H54 (cell line): ENCODE measurements at places on chromosomes 5 and 9.

- DNase-seq: no peak
These were observed 548.5 kb upstream of the GRAMD2B start for GRCh38 chr5:125874717-125875116.

GRCh38 chr9:119095072-119095471, 274.2 kb downstream of the BRINP1 start:
- no peak for DNase-seq

GRCh38 chr5:78003919-78004318, 227.8 kb upstream of the TBCA start:
- no peak for DNase-seq

DNA sequence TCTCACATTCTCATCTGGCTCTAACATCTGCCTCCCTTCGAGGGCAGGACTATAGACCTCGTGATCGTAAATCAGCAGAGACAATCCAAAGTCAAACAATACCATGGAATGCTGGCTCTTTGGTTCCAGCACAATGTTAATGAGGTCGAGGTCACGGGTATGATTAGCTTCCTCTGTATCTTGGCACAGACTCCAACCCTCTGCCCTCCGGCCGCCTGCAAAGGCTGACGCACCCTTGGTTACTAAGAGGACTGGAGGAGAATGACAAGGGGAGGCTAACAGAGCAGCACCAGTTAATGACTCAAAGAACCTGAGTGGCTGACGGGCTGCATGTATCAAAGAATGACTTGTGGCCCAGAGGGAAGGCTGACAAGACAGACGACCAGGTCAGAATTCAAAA, 10.1 kb downstream of the LHFPL2 start:
- peak; percentile 87 for DNase-seq

- DNase-seq: no peak
These were observed 437.0 kb upstream of the TRPC7 start for GRCh38 chr5:136802383-136802782.

- DNase-seq: no peak
These were observed 64.7 kb downstream of the POU5F2 start for GRCh38 chr5:93676704-93677103.

GRCh38 chr9:14941501-14942405, 31.5 kb upstream of the FREM1 start:
- no peak for DNase-seq

DNA sequence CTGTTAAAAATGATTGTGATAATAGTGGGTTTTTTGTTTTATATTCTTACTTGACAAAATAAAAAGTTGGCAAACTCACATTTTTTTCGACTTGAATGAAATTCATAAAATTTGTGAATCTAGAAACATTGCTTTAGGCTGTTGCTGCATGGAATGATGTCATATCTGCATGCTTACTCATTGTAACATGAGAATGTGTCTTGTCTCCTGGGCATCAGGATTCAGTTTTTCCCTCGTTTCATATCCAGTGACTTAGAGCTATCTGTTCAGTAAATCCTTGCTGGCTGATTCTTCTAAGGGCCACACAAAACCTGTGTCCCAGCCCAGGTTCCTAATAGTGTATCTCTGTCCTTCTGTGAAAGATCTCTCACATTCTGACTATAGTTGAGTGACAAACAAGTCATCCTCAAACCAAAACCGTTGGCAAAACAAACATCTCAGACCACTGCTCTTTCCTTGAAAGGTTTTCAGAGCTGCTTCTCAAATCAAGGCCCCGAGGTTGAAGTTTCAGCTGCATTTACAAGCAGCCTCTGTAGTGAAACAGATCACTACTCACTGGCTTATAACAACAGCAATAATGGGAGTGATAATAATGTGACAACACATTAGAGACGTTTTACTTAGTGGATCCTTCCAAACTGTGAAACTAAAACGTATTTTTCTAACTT, 95.0 kb downstream of the NPR3 start:
- peak; percentile 25 for DNase-seq

GRCh38 chr5:85604378-85604777, 1013.4 kb upstream of the COX7C start:
- DNase-seq: no peak

GRCh38 chr5:68873198-68873597, 220.6 kb upstream of the SLC30A5 start:
- no peak for DNase-seq

DNA sequence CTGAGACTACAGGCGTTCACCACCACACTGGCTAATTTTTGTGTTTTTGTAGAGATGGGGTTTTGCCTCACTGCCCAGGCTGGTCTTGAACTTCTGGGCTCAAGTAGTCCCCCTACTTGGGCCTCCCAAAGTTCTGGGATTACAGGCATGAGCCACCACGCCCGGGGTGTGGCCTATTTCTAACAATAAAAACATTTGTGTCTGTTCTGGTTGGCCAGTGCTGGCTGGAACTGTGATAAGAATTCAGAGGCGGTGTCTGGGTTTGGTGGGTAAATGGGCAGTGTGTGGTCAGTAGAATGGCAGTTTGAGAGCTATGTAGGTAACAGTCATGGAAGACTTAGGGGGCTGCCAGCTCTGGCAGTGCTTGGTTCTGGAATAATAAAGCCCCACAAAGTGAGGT, 46.9 kb upstream of the SYNPO start:
- no peak for DNase-seq

DNA sequence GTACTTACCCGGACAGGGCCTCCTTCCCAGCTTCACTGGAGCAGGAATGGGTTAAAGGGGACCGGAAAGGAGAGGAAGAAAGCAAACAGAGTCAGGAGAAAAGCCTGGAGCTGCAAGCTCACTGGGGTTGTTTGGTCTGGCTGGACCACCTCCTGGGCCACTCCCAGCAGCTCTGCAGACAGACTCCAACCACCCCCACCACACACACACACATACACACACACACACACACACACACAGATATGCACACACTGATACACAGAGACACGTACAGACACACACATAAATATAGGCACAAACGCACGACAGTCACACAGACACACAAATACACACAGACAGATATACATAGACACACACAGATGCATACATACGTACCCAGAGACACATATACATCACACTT, 34.9 kb upstream of the SYNPO start:
- DNase-seq: no peak

GRCh38 chr9:859251-859650, 17.8 kb downstream of the DMRT1 start:
- no peak for DNase-seq

DNA sequence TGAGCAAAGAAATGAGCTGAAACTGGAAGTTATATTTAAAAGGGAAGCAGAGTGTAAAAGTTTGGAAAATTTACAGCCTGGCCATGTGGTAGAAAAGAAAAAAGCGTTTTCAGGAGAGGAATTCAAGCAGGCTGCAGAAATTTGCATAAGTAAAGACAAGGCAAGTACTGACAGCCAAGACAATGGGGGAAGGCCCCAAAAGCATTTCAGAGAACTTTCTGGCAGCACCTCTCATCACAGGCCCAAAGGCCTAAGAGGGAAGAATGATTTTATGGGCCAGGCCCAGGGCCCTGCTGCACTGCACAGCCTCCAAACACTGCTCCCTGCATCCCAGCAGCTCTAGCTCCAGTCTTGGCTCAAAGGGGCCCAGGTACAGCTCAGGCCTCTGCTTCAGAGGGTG, 169.7 kb downstream of the GLIS3 start:
- DNase-seq: no peak

DNA sequence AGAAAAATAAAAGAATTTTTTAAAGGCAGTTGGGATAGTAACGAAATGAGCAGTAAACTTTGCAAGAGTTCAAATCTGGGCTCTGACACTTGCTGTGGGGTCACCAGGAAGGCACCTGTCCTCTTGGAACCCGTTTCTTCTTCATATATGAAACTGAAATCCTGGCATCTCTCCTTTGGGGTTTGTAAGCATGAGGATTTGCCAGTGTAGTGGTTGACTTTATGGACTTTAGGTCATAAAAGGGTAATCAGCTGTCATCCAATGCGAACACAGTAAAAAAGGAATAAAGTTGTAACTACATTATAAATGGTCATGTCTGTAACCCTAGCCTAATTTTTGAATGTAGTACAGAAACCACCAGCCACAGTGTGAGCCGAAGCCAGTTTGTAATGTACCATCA, 1.3 kb downstream of the RAB14 start:
- no peak for DNase-seq

- DNase-seq: no peak
These were observed 279.0 kb downstream of the GLIS3 start for GRCh38 chr9:4020755-4021296.

- DNase-seq: no peak
These were observed 16.4 kb downstream of the PAIP2 start for GRCh38 chr5:139358064-139358463.

GRCh38 chr9:98584059-98584458, 124.7 kb downstream of the GABBR2 start:
- DNase-seq: no peak

- DNase-seq: no peak
These were observed 2.7 kb downstream of the CSF2 start for GRCh38 chr5:132076202-132076830.

- no peak for DNase-seq
These were observed 78.4 kb upstream of the DAB2 start for GRCh38 chr5:39503155-39503554.

DNA sequence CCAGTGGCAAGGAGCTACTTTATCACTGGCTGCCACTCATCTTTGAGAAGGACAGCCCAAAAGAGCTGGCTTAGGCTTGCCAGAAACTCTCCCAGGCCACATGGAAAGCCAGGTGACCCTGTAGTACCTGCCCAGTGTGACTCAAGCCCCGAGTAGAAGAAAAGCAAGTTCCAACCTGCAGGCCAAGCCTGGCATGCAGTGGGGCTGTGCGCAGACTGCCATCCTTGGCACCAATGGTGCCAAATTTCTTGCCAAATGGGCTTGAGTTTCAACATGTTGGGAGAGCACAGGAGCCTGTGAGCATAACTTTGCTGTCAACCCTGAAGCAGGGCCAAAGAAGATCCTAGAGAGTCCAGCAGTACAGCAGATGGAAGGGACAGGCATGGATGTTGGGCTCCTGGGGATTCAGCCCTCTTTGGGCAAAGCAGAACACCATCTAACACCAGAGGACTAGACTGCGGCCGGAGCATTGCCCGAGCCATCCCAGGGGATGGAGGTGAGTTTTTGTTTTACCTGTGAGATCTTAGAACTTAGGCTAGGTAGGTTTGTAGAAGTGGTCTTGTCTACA, 27.3 kb upstream of the SHB start:
- no peak for DNase-seq

GRCh38 chr5:172797771-172798191, 26.8 kb upstream of the DUSP1 start:
- no peak for DNase-seq

DNA sequence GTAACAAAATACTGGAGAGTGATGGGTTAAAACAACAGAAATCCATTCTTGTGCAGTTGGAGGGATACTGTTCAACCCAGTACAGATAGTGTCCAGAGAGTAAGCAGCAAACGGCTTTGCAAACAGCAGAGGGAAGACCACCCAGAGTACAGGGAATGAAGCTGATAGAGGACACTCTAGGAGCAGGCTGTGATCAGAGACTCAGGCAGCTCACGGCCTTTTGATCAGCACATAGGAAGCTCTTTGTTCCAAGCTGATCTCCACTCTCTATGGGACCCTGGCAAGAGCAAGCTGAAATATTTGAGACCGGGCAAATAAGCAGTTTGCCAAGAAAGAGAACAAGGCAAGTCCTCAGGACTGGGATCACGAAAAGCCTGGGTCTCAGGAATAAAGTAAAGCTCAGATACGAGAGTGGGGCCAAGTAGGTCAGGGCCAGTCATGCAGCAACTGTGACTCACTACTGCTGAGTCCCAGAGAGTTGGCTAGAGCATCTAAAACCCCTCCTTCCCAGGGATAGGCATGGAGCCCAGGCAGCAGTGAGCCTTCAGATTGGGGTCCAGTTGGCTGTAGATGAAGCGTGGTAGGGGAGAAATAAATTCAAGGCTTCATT, 52.4 kb downstream of the MELK start:
- peak; percentile 62 for DNase-seq

DNA sequence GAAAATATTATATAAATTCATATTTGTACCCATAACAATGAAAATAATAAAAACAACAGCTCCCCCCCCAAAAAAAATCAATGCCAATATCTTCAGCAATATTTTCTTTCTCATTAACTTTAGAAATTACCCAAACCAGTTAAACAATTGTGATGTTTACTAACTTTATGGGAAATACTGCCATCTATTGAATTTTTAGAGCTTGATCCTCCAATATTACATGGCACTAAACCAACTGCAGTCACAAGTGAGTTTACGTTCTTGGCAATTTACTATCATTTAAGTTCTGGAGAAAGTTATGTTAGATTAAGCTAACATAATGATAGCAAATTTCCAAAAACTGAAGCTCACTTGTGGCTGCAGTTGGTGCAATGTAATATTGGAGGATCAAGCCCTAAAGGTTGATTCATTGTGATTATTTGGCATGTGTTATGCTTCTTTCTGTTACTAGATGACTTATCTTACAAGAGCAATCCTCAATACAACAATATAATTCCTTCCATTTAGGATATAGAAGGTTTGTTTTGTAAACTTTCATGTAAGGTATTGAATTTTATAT, 379.5 kb downstream of the CDH18 start:
- no peak for DNase-seq

DNA sequence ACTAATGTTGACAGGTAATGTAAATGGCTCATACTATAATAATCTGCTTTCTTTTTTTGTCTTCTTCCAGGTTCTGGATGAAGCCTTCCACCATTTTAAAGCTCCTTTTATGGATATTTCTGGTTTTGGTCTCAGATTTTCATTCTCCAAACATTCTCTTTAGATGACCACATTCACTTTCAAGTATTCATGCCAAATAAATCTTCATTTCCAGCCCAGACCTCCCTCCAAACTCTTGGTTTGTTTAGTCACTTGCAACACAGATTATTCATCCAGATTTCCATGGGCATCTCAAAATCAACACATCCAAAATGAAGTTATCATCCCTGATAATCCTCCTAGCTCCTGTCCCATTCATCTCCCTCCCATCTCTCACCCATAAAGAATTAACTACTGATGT, 40.3 kb upstream of the SVEP1 start:
- DNase-seq: no peak

DNA sequence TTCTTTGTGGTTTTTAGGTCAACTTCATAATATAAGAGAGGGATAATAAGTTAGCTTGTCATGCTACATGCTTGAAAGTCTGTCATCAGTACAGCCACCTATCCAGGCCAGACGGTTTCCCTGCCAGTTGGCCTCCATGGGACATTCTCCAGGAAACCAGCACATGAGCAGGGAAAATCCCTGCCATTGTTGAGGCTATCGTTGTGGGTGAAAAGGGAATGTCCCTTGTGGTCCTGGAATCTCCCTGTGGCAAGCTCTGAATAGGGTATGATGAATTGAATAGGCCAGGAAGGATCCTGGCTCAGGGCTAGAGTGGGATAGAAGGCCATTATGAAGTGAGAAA, 12.3 kb downstream of the F2RL1 start:
- no peak for DNase-seq
